ENCODE measurements at places on chromosomes 11 and 22. TPM values are rescaled to one million over a fixed set of nuclear protein-coding genes. Genes with fewer than 3 reads are reported as not detected.
A peak's percentile ranks its signal among the peaks of the same experiment; 100 is the strongest.

GRCh38 chr11:133172349-133172748, 360.0 kb downstream of the OPCML start:
- DNase-seq = no peak

DNA sequence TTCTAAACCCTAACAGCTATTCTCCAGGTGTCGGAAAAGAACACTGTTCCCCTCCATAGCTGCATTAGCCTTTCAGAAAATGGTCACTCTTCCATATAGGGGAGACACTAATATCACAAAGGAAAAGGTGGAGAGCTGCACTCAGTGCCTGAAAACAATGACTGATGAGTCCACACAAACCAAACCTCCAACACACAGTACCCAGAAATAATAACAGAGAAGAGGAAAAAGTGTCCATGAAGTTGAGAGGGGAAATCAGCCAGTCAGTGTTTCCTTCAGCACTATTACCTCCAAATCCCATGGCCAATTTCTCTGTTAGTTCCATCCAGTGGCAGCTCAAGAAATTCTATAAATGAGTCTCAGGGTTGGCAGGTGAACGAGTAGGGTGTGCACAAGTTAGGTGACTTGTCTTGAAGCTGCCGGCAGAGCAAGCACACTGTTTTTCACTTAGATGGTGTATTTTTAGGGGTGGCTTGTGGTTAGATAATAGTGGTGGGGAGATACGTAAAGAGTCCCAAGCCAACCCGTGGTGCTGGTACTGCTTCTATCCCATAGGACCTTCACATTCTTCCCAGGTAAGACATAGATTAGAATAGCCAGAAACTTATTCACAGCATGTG, 84.5 kb upstream of the CHRM4 start:
- no peak for DNase-seq

DNA sequence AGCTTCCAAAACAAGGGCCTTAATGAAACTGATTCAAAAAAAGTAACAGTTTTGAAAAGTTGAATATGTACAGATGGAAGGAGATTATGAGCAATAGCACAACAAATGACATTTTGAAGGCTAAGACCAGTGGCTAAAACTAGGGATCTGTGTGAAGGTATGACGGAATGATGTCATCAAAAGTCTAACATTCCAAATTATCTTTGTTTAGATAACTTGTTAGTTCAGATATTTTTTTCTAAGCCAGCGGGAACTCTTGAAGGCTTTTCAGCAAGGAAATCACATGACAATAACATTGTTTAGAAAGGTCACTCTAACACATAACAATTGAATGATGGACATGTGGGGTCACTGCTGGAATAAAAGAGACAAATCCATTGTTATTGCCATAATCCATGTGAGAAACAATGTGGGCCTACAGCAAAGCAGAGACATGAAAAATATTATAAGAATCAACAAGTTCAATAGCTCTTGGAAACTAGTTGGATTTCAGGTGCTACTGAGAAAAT, 260.5 kb downstream of the CASP12 start:
- peak; percentile 41 for DNase-seq

- no peak for DNase-seq
Observed at GRCh38 chr11:72009156-72009555, 10.4 kb downstream of the IL18BP start.

DNA sequence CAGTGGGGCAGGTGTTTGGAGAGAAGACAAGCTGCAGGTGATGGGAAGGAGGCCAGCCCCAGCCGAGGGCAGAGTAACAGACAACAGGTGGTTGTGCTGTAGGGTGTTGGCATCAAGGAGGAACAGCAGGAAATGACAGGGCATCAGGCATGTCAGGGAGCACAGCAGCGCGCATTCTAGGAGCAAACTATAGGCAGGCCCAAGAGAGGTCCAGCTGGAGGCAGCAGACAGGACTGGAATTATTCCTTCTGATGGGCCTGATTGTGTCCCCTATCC, 13.6 kb downstream of the ADM start:
- DNase-seq = no peak

DNA sequence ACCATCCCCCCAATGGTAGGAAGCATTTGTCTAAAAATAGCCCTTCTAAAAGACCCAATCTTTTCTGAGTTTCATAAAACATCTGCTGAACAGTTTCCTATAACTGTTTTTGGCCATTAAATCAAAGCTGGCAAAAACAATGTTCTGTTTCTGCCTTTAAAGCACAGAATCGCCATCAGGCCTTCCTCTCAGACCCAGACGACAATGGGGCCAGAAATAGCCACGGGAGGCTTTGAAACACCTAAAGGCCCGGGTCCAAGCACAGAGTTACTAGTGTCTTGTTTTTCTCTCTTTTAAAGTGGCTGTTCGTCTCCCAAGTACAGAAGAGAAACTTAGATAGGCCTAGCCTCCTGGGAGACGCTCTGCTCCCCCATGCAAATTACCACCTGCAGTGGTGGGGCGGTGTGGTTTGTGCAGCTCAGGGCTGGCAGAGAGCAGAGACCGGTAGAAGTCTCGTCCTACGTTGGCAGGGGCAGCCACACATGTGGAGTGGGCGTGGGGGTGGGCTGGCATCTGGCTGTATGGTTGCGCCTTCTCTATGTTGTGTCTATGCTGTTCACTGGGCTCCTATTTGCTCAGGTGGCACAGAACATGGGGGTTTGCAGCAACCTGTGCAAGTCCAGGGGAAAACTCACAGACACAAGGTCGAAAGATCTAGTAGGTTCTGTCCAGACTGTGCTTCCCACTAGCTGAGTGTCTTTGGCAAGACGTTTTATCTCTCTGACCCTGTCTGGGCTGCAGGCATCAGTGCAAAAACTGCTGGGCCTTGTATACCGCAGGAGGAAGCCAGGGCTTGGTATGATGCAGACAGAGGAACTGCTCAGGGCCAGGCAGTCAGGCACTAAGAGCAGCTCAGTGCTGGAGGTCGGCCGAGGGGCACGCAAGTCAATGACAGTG, 23.6 kb upstream of the ETS1 start:
- peak; percentile 79 for DNase-seq

- no peak for DNase-seq
Observed at GRCh38 chr11:125167954-125168835, 3.6 kb downstream of the PKNOX2 start.

DNA sequence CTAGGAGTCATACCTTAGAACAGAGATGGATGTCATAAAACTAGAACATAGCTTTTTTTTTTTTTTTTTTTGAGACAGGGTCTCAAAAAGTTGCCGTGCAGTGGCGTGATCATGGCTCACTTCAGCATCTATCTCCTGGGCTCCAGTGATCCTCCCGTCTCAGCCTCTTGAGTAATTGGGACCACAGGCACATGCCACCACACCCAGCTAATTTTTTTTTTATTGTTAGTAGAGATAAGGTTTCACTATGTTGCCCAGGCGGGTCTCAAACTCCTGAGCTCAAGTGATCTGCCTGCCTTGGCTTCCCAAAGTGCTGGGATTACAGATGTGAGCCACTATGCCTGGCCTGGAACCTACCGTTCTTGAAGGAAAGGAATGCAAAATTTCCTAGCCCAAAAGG, 8.8 kb upstream of the CEP295 start:
- DNase-seq = no peak

DNA sequence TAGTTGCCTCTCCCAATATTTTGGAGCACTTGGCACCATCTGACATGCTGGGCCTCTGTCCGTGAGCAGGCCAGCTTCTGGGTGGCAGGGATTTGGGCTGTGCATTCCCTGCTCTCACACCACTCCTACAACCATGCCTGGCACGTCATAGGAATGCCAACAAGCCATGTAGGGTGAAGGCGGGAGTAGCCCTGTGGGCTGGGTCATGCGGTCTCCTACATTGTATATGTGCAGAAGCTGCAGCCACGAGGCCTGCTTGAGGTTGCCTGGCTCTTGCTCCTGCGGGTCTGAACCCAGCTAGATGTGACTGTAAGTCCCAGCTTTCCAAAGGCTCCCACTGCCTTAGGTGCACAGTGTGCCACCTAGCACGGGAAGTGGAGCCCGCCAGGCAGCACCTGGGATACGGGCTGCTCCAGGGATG, 14.5 kb downstream of the MYEOV start:
- no peak for DNase-seq

The PGA5 gene
- not detected for polyA plus RNA-seq

The TSKU gene
- polyA plus RNA-seq = 30.2 TPM

Data from endothelial cell of umbilical vein (primary cell).